ENCODE measurements at places on chromosomes 11 and 22.

- no peak for DNase-seq
These were observed 123.3 kb upstream of the RCN1 start for GRCh38 chr11:31967404-31968130.

DNA sequence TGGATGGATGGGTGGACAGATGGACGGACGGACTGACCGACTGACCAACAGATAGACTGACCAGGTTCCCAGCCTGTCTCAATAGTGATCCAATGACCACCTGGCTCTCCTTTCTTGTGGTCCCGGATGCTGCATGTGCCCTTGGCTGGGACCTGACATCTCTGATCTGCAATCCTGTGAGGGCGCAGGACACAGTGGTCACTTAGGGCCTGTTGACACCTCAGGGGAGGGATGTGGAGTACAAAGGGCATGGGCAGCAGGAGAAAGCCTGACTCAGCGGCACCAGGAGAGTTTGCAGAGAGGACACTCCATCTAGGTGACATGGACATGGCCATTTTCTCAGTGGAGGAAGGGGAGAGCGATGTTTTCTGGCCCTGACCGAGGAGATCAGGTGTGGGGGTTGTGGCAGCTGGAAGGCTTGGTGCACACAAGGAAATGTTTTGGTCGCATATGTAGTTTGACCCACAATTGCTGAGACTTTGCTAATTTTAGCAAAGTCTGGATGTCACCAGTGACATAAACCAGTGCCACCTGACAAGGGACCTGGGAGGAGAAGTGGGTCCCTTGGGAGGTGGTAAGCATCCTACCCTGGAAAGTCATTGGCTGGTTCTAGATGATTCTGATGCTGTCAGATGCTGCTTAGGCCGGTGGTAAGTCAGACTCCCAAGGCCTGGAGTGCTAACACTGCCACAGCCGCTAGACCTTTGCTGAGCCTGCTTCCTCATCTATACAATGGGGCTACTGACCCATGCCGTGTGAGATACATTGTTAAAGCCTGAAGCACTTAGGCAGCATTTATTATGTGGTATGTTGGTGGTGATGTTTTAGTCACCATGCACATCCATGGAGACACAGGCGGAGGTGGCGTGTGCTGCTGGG is 50.7 kb downstream of the CD82 start:
- DNase-seq: no peak

DNA sequence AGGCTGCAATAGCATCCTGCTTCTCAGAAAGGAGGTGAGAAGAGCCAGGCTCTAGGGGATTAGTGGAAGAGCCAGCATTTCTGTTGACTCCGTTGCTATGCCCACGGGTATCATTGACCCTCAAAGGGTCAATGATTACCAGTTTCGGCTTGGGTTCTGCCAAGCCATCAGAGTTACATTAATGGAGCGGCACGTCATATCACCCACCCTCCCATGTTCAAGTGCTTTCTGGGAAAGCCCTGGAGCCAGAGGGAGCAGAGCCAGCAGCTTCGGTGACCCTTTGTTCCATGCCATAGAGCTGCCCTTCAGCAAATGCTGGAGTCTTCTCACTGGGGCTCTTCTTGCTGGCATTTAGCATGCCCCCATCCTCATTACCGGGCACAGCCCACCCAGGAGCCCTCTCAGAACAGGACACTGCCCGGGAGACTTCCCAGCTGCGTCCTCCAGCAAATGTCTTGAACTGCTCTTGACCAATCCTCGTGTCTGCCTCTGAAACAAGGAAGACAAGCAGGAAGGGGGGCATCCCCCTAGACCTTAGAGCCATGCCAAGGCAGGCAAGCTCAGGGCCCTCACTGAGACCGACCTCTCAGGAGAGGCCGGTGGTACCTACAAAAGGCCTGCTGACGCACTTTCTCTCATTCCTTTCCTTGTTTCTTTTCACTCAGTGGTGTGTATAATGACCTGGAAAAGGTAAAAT is 14.6 kb downstream of the KCNJ1 start:
- DNase-seq: no peak

GRCh38 chr11:44777209-44778194 is 50.7 kb downstream of the TSPAN18 start:
- no peak for DNase-seq

- no peak for DNase-seq
These were observed 135.4 kb downstream of the NCAM1 start for GRCh38 chr11:113096648-113097047.

- DNase-seq: no peak
These were observed 7.5 kb downstream of the C11orf21 start for GRCh38 chr11:2293984-2294925.

- DNase-seq: no peak
These were observed at the start of gene ARHGAP42 for GRCh38 chr11:100687054-100687629. Gene ARHGAP42 (plus strand): TSS chr11:100687288. CDS start chr11:100687679, 391 bp downstream.

DNA sequence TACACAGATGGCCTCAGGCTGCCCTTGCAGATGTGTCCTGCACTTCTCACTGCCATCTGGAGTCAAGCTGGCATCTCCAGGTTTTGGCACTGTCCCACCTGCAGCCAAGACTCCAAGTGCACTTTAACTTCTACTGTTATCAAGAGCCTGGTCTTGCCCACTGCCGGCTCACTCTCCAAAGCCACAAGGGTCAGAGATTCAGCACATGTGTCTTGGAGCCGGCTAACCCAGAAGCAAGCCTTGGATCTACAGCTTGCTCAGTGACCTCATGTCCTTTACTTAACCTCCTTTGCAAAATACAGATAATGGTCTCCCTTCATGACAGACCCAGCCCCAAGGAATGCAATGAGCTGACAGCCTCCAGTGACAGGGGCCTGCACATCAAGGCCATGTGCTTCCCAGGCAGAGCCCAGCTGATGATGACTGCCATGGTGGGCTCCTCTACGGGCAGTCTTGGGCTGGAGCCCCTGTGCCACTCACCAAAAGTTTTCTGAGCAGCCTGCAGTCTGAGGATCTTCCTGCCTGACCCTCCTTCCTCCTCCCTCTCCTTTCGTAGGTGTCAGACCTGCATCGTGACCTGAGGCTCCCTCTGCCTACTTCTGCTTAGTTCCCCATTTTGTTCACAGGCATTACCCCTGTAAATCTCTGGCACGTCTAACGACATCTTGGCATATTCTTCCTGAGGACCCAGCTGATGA is 9.0 kb downstream of the TP53AIP1 start:
- no peak for DNase-seq

DNA sequence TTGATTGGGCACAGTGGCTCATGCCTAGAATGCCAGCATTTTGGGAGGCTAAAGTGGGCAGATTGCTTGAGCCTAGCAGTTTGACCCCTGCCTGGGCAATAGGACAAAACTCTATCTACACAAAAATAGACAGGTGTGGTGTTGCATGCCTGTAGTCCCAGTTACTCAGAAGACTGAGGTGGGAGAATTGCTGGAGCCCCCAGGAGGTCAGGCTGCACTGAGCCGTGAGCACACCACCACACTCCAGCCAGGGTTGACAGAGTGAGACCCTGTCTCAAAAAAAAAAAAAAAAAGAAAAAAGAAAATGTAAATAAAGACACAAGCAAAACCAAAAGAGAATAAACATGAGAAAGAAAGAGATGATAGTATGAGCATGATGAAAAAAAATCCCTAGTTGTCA is 802.4 kb upstream of the ANO3 start:
- no peak for DNase-seq

GRCh38 chr11:79244241-79244772 is 196.5 kb downstream of the TENM4 start:
- no peak for DNase-seq

DNA sequence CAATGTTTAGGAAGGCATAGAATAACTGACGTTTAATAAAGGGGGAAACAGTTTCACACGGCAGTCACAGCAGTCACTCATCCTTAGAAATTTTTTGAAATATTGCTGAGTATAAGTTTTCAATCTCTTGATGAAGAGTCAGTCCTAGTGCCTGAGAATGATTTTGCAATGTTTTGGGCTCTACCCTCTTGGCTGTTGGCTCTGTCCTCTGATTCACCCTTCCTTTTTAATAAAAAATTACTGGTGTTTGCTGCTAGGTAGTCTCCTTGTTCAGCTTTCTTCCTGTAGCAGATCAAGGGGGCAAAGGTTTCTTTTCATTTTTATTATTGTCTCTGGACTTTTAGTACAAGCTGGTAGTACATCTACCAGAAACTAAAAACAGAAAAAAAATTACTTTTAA is 194.3 kb upstream of the ANO3 start:
- no peak for DNase-seq

- DNase-seq: no peak
These were observed 265.9 kb upstream of the SESN3 start for GRCh38 chr11:95496901-95497300.

DNA sequence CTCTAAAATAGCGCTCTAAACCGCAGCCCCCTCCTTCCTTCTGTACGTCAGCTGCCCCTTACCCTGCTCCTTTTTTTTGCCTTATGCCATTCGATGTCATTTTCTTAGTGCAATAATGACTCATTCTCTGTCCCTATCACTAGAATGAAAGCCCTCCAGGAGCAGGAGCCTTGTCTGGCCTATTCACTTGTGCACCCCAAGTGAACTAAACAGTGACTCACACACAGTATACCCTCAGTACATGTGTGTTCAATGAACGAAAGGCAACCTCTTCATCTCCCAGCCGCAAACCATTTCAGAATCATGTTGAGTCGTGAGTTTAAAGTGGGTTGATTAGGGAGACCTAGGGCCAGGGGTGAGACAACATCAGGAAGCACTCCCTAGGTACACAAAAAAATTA is 50.7 kb upstream of the SPATA19 start:
- no peak for DNase-seq

- no peak for DNase-seq
These were observed at the start of gene SHISA8 for GRCh38 chr22:41915035-41915785. Gene SHISA8 (minus strand): TSS chr22:41915074. CDS start chr22:41914667, 407 bp downstream.

DNA sequence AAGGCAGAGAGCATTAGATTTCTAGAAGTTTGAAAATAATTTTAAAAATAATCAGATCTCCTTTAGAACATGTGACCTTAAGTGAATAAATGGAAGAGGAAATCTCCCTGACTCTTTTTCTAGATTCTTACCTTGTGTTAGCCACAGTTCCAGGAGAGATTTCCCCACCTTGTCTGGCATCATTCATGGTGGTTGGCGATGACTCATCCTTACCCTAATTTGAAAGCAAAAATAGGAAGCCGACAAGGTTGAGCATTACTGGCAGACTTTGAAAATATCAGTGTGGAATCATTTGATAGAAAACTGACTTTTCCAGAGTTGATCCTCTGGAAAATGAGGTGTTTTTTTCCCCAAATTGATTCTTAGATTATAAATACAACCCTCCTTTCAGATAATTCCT is 48.1 kb downstream of the CNTN5 start:
- DNase-seq: no peak

GRCh38 chr22:49500942-49501395 is 326.7 kb downstream of the BRD1 start:
- DNase-seq: no peak

GRCh38 chr11:62694455-62695167 is 5.3 kb upstream of the LRRN4CL start:
- DNase-seq: peak; percentile 8

DNA sequence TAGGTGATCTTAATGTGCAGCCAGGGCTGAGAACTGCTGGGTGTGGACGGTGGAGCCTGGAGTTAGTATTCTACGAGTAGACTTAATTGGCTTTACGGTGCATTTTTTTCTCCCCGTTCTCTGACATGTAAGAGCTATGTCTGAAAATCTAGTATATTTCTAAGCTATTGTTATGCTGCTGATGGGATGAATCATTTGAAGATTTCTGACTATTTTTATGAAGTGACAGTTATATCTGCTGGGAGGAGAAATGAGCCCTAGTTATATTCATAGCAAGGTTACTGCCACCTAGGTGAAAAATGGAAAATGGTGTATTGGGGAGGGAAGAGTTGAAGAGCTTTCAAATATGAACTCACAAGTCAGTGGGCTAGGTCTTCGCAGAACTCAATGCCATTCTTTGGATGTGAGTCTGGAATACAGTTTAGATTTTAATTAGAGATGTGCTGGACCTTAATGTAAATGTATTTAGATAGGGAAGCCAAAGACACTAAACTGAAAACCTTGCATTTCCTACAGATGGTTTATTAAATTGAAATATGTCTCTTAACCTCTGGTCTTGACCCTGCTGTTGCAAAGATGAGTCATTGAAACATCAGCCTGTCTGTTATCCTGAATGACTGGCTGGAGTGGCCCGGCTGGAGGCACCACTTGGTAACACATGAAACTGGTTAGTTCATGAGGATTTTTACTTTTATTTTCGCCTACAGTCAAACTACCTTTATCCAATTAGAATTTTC is 293.7 kb downstream of the DDX10 start:
- DNase-seq: no peak

GRCh38 chr22:41410311-41410751 is 28.6 kb downstream of the TEF start:
- DNase-seq: no peak

DNA sequence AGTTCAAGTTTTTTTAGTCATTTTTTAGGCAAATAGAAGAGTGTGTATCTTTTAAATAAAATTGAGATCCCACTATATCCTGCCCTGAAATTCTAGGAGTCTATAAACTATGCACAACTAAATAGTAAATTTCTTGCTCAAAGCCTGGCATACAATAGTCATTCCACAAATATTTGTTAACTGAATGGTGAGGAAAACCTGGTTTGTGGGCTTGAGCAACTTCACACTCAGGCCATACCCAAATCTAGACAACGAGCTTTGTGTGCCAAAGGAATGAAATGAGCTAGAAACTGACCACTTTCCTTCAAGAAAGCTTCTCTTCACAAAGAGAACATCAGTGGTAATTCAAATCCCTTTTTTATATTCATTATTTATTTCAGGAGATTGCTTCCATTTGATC is 39.6 kb upstream of the AMOTL1 start:
- no peak for DNase-seq

DNA sequence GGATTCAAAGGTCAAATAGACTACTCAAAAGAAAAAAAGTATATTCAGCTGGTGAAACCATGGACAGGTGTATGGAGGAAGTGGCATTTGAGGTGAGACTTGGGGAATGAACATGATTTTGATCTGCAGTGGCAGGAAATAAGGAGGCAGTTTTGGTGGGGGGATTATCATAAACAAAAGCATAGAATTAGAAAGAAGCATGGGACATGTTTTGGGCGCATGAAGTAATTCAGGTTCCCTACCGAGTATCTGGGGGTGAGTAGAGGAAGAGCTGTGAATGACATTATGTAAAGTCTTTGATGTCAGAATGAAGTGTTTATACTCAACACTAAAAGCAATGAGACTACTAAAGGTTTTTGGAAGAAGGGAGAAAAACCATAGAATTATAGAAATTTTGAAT is 3.1 kb downstream of the CLMP start:
- no peak for DNase-seq

- DNase-seq: no peak
These were observed 103.1 kb downstream of the PRR5L start for GRCh38 chr11:36399236-36399635.

GRCh38 chr11:84022201-84022600 is 736.0 kb upstream of the CCDC90B start:
- DNase-seq: no peak

GRCh38 chr11:30015725-30016412 is 961 bp downstream of the KCNA4 start:
- DNase-seq: no peak

DNA sequence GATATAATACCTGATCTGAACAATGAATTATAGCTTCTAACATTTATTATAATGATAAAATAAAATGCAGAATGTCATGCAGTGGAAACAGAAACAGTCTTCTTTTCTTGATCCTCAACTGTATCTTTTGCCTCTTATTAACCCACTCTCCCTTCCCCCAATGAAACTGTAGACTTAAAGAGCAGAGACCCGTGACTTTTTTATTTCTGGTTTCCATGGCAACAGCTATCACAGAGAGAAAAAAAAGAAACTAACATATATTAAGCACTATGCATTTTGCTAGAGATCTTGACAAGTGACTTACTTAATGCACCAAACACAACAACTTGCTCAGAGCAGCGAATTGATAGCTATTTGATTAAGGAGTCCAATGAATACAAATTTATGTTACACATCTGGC is 69.3 kb downstream of the RAB38 start:
- DNase-seq: no peak

GRCh38 chr11:134060316-134060715 is 8.6 kb upstream of the JAM3 start:
- DNase-seq: peak; percentile 98

Data from GF-D8 (cell line).